Stimulated activated CD4-positive, alpha-beta T cell treated with anti-CD3 and anti-CD28 coated beads, Interleukin-2, amount 100 ng/mL, for 4 hours (primary cell): ENCODE measurements at places on chromosomes 3 and 15.

DNA sequence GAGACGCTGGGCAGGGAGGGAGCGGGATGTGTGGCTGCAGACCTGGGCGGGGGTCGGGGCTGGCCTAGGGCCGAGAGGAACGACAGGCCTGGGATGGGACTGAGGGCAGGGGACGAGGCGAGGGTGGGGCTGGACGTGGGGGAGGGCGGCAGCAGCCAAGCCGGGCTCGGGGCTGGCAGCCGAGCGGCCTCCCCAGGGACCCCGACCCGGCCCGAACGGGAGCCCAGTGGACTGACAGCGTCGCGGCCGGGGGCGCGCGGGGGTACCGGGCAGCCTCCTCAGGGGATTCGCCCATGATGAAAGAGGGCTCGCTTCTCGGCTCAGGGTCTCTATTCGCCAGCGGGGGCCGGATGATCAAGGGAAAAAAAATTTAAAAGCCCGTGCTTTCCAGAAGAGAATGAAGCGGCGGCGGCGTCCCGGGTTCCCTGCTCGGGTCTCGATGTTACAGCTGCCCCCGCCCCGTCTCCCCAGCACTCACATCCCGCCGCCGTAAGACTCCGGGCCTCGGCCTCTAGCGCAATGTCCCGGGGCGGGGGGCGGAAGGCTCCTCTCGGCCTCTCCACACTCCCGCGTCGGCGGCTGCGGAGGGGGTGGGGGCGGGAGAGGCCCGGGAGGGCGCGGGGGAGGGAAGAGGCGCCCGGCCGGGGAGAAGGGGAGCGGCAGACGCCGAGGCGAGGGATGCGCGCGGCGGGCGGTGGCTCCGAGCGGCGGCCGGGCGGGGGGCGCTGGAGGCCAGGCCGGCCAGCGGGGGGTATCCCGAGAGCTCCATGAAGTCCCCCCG lies 4.3 kb downstream of the PTH1R start:
- no peak for DNase-seq

DNA sequence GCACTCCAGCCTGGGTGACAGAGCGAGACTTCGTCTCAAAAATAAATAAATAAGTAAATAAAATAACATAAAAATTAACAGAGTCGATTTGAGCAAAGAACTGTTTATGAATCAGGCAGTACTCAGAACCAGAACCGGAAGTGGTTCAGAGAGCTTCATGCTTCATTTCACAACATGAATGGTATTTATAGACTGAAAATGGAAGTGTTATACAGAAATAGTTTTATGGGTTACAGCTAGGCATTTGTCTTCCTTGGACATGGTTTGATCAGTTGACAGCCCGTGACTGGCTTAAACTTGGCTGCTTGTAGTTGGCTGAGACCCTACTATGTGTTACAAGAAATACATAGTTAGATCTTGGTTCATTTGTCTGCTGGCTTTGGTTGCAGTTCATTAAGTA lies 216.0 kb upstream of the MCTP2 start:
- DNase-seq: no peak

- no peak for DNase-seq
These were observed 218.1 kb downstream of the NSUN3 start for GRCh38 chr3:94280958-94281357.

GRCh38 chr3:13308380-13308801 lies 111.7 kb downstream of the NUP210 start:
- no peak for DNase-seq

DNA sequence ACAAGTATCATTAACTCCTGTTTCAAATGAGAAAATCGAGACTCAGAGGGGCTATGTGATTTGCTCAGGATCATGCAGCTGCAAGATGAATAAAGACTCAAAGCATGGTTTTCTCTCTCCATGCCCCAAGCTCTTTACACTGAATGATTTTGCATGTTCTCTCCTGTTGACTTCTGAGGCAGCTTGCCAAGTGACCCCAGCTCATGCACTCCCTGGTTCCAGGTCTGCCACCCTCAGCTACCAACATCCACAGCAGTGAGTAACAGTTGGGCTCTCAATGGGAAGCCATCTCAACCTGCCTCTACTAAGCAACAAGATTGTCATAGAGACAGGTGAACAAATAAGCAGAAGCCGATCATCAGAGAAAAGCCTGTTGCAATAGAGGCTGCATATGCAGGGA lies 116.9 kb upstream of the GADL1 start:
- no peak for DNase-seq

GRCh38 chr15:66649235-66649984 lies 52.6 kb upstream of the SMAD6 start:
- no peak for DNase-seq

- no peak for DNase-seq
These were observed 154.1 kb downstream of the GREM1 start for GRCh38 chr15:32871883-32872282.

GRCh38 chr3:165194511-165195240 lies 1.5 kb downstream of the SLITRK3 start:
- DNase-seq: no peak

DNA sequence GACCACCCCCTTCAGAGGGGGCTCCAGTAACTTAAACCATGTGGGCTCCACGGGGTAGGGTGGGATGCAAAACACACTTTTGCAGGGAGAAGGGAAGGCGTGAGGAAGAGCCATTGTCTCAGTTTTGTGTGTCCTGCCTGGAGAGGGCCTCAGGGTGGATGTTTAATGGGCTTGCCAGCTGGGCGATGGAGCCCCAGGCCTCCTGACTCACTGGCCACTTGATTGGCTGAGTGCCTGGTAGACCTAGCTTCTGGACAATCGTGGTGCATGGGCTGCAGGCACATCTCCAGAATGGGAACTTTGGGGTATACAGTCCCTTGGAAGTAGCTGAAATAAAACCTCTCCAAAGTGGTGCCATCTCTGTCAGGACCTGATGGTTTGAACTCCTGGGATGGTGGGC lies 118.3 kb upstream of the MRPS22 start:
- no peak for DNase-seq

- DNase-seq: no peak
These were observed 11.7 kb upstream of the CMTM7 start for GRCh38 chr3:32379831-32380500.

DNA sequence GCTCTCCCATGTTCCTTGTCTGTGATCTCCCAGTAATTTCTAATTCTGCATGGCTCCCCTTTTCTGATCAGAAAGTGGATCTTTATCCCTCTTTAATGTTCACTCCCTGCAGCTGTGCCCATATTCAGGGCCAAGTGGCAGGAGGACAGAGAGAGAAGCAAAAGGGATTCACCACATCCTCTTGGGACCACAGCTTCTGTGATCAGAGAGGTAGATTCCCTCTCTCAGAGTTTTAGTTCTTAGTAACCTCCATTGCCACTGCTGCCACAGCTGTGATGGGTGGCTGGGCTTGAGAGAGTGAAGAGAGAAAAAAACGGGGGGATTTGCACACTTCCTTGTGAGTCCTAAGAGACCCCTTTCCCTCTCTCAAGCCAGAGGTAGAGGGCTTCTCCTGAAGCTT lies 49.2 kb downstream of the GLCE start:
- DNase-seq: no peak

GRCh38 chr3:74858086-74858485 lies 243.6 kb upstream of the CNTN3 start:
- DNase-seq: no peak

DNA sequence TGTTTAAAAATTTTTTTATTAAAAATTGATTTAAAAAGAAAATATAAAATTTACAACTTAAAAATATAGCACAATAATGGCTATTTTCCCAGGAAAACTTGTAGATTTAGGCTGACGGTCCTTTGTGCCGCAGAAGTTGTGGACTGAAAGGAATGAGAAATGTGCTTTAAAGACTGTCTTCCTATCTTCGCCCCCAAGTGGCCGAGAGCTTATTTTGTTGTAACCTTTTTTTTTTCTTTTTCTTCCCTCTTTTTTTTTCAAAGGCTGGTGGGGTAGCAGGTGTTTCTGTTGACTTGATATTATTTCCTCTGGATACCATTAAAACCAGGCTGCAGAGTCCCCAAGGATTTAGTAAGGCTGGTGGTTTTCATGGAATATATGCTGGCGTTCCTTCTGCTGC lies 15.5 kb downstream of the SLC25A26 start:
- DNase-seq: no peak

DNA sequence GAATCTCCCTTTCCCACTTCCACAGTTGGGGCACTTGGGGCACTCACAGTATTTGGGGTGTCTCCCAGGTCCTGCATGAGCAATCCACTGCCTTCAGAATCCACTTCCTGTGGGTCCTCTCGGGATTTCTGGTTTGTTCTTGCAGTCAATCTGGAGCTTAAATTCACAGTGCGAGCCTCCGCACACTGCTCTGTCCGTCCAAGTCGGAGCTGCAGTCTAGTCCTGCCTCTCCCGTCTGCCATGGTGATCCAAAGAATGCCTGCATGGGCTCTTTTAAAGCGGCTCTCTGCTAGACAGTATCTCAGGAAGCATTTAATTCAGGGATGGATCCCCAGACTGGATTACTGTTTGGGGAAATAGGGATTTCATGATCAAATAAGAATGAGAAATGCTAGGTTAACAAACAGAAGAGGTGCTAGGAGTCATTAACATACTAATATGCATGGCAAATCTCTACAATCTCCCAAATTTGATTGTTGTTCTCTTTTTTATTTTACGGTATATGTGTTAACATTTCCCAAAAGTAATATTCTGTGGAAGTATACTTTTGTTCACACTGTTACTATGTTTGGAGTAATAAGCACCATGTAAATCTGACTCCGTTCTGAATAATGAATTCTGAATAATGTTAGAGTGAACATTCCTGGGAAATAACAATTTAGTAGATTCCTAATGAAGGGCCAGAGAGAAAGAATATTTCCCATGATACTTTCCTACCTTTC lies 142.5 kb downstream of the HCN4 start:
- no peak for DNase-seq

DNA sequence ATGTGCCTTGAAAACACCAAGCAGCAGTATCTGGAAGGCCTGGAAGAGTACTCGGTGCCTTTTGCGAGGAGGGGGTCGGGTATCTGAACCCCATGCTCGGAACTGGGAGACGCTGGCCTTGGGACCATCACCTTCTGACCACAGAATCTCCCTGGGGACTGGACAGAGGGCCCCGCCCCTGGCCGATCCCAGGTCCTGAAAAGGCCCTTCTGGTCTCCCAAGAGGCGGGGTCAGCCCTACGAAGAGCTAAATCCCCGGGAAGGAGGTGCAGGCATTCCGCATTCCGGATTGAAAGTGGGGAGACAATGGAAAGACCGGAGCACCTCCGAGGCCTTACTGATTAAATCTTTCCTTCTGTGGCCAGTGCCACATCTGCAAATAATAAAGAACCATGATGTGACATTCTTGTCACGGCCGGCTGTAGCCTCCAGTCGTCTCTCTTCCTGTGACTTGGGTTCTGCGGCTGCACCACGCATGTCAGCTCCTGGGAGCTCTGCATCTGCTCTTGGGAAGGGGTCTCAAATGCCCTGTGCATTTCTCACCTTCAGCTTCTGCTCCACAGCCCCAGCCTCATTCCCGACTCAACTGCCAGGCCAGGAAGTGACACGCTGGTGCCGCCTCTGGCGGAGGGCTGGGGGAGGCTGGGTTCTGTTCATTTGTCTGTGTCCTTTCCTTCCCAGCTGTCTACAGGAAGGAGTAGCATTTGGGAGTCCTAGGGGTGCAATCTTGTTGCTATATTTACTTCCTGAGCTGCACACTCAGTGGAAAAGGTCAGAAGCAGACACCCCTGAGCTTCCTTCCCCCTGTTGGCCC lies 173.5 kb downstream of the KLF13 start:
- DNase-seq: no peak

DNA sequence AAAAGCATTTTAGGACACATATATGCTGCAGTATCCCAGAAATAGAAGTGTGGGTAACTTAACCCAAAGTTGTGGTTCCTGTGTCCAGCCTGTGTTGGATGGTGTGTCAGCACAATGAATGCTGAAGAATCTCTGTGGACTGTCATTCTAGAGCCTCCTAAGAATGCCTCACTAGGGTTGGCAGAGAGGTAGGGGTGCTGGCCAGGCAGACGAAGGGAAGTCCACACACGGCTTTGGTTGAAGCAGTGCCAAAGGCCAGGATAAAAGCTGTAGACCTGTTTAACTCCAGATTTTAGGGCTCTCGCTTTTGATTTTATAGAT lies 43.7 kb upstream of the TIPARP start:
- DNase-seq: no peak

- no peak for DNase-seq
These were observed 108.6 kb upstream of the AADACL2 start for GRCh38 chr3:151625086-151625485.

DNA sequence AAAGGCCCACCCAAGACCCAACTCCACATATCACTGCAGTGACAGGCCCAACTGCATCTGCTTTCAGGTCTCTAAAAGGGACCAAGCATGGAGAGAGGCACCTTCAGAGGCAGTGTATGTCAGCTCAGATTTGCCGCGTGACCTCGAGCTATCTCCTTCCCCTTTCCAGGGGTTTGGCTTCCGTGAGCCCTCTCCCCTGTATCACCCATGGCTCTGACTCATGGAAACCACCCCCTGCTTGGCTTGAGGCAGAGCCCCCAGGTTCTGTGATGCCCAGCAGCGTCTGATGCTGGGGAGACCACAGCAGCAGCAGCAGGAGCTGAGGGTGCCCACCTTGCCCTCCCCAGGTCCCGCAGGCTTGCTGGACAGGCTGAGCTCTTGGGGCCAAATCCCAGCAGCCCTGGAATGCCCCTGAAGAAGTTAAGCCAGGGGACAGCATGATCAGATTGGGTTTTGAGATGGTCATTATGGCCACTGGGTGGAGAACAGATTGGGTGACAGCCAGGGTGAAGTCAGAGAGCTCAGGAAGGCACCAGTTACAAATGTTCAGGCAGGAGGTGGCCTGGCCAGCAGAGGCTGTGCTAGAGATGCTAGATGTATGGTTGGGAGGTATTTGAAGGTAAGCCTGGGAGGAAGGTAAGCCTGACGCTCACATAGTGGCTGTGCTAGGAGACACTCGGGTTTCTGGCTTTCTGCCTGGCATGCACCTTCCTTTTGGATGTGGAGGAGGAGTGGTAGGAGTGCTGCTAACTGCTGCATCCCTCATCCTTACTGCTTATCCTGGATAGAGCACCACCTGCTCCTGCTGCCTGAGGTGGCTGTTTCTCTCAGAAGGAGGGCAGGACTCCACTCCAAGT lies 42.9 kb downstream of the FGD5 start:
- DNase-seq: no peak

DNA sequence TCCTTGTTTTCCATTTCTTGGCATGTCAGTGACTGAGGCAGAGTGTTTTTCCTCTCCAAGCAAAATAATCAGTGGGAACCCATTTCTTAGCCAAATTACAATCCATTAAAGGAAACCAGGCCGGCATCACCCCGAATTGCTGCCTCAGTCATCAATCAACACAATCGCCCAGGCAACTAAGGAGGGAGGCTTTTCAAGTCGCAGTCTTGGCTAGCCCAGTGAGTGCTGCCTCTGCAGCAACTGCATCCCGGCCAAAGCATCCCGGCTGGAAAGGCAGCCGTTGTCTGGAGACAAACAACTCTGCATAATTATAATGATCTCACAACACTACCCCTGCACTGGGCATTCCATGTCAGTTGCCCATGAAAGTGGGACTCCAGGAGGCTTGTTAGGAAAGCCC lies 213.5 kb upstream of the PRICKLE2 start:
- no peak for DNase-seq

GRCh38 chr3:151315136-151315535 lies 1.5 kb downstream of the GPR87 start:
- no peak for DNase-seq
